ENCODE measurements at places on chromosomes 6 and 20.

- DNase-seq, result no peak
These were observed 1.9 kb upstream of the ULBP1 start for GRCh38 chr6:149961728-149962425.

- peak; percentile 14 for DNase-seq
These were observed 69.0 kb downstream of the AFG1L start for GRCh38 chr6:108363889-108364313.

DNA sequence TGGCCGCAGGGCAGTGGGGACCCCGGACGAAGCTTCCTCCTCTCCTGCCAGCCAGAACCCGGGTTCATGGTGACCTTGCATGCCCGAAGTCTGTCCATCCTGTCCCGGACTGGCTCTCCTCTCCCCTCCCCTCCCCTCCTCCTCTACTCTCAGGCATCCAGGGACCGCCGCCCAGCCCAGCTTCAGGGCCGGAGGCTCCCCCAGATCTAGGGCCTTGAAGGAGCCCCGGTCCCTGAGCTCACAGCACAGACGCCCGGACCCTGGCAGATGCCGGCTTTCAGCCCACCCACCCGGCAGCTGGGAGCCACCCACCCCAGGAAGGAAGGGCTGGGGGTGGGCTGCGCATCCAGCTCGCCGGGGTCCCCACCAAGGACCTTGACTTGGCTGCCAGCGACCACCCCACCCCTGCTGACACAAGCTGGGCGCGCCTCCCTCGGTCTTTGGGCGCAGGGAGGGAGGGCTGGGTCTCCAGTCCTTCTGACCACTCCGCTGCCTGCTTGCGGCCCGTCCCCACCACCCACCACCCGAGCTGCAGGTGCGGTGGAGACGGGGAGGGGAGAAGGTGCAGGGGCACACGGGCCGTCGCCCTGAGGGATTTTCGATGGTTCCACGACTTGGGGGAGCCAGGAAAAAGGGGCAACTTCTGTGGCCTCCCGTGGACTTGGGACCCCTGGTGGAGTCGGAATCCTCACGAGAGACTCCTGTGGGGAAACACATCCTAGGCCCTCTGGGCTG lies 5.8 kb upstream of the ABHD16B start:
- no peak for DNase-seq

- no peak for DNase-seq
These were observed 66.5 kb downstream of the CNBD2 start for GRCh38 chr20:36034875-36035274.

DNA sequence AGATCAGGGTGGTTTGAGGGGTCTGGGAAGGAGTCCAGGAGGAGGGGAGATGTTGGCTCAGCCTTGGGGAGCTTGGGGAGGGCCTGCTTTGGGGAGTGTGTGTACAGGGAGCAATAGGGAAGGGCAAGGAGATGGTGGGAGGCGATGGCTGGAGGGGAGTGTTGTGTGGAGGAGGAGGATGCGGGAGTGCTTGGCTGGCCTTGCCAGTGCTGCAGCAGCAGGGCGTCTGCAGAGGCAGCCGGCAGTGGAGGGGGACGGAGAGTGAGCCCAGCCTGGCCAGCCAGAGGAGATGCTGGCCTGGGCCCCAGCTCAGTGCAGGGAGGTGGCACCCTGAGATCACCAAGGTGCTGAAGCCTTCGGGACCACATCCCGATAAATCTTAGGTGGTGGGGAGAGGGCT lies 3.9 kb downstream of the IP6K3 start:
- no peak for DNase-seq

DNA sequence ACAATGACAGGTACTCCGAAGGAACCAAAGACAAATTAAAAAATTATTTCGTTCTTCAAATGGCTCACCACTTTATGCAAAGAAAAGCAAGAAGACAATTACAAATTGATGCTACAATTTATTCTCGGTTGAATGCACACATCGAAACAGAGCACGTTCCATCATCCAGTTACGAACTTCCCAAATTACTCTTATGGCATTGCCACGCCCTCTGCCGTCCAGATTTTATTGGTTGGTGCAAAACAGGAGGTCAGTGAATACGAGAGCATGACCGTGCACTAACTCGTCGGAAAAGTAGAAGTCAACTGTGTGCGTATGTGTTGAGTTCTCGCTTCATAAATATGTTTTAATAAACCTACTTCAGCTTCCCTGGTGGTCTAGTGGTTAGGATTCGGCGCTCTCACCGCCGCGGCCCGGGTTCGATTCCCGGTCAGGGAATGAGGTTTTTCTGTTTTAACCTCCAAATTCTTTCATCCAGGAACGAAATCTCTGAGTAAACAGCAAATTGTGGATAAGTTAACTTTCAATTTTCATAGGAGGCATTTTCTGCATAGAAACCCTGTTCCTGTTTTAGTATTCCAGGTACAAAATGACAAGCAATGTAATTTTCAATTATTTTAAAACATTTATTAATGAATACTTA lies 23.2 kb downstream of the ZNF311 start:
- peak; percentile 71 for DNase-seq

DNA sequence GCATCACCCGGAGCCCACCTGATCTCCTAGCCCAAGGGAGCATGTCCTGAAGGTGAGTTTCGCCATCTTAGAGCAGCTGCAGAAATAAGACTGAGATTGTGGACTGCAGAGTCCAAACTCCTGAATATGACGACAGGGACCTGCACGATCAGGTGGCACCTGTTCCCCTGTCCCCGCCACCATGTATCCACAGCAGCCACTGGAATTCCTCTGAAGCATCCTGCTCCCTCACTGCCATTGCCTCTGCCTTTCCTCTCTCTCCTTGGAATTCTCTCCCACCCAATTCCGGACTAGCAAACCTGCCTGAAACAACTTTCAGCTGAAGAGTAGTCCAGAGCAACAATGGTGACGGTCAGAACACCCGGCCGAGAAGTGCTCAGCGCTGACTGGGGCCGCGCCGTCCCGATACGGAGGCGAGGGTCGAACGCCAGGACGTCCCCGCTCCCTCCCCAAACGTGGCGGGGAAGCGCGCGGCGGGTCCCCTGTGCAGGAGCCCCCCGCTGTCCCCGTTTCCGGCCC lies 694 bp upstream of the FAM120B start:
- DNase-seq, result no peak

- no peak for DNase-seq
These were observed 100.0 kb downstream of the SLC35B3 start for GRCh38 chr6:8335381-8335780.

DNA sequence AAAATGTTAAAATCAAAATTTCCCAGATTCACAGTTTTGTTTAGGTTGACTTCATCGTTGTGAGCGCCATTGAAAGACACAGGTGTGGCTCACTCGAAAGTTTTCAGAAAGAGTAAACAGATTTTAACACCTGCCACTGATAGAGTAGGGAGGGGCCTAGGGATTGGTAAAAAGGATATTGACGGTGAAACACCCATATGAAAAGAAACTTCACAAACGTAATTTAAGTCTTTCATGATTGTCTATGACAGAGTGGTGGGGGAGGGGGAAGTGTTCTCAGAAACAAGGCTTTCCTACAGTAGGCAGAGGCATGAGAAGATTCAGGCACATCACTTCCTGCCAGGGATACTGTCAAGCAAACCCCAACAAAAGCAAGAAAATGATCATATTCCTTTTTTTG lies 101.4 kb downstream of the PERP start:
- DNase-seq, result no peak

- DNase-seq, result peak; percentile 34
These were observed 493 bp downstream of the CRYBG1 start for GRCh38 chr6:106360989-106361430.

DNA sequence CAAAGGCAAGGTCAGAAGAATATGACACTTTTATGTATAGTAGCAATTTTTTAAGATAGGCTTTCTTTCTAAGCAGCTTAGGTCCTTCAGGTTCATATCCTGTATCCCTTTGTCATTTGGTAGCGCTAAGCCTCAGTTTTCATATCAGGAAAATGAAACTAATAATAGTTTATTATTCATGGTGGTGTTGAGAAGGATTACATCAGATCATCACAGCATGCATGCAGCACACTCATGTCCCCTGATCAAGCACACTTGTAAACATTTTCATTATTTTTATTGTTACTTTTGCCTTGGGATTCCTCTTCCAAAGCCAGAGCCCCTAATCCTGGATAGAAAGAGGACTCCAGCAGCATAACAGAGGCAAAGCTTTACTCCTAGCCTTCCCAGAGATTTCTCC lies 70.2 kb upstream of the ADGRF1 start:
- no peak for DNase-seq

- DNase-seq, result no peak
These were observed 102.4 kb downstream of the MTHFD1L start for GRCh38 chr6:150967910-150968309.

- no peak for DNase-seq
These were observed 54.1 kb upstream of the KCNG1 start for GRCh38 chr20:51076786-51077685.

DNA sequence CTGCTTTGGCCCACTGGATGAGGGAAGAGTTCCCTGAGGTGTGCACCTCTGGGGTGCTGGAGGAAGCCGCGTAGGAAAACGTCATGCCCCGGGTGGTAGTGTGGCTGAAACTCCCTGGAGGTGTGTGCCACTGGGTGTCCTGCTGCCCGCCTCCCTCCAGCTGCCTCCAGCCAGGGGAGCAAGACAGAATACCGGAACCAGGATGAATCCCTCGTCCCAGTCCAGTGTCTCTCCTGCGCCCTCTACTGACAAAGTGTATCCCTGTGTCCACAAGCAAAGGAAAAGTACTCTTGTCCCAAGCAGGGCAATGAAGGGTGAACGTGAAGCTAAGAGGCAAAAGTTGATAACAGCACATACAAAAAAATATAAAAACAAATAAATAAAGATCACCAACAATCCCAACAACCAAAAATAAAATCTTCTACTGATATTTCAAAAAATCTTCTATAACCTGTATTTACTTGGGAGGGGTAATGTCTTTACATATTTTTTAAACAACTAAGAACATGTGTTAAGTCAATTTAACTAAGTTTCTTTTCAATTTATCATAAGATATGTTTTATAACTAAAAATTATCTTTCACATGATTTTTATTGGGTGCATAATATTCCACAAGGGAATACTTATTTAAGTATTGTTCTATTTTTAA lies 437.6 kb downstream of the MAFB start:
- DNase-seq, result peak; percentile 36

DNA sequence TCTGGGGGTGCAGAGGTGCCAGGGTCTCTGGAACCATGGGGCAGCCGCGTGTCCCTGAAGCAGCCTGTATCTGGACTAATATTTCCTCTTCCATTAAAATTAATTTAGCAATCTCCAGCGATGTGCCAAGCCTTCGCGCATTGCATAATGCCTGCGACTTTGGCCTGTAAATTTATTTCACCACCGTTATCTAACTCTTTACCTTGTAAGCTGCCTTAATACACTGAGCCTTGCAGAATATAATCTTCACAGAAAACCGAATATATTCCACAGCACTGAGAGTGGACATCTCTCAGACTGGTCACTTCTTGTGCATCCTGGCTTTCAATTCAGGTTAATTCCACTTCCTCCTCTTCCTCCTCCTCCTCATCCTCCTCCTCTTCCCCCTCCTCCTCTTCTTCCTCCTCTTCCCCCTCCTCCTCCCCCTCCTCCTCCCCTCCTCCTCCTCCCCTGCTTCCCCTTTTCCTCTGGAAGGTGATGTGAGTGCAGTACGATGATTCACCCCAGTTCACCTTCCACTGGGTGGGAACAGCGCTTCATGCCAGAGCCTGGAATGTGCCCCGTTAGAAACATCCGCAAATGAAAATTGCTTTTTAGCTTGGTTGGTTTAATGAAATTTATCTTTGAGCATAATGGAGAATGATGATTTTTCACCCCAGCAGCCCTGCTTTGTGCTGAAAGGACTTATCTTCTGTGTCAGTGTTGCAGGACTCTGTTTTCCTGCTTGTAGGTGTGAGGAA lies 101.4 kb downstream of the CDH4 start:
- peak; percentile 86 for DNase-seq

GRCh38 chr6:99310553-99310952 lies 38.9 kb downstream of the FAXC start:
- no peak for DNase-seq

DNA sequence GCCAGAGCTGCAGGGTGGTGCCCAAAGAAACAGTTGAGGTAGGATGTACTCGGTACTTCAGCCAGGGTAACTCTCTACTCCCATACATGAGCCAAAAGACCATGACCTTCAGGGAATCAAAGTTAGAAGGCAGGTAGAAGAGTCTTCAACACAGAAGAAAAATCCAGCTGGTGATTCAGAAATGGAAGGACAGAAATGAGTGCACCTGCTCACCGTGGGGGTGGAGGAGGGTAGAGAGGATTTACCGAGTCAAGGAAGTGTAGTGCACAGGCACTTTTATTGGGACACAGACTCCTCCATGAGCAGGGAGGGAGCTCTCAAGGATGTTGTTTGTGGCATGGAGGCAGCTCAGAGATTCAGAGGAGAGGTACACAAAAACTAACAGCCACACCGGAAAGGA lies 330.3 kb upstream of the PRDM1 start:
- DNase-seq, result no peak

DNA sequence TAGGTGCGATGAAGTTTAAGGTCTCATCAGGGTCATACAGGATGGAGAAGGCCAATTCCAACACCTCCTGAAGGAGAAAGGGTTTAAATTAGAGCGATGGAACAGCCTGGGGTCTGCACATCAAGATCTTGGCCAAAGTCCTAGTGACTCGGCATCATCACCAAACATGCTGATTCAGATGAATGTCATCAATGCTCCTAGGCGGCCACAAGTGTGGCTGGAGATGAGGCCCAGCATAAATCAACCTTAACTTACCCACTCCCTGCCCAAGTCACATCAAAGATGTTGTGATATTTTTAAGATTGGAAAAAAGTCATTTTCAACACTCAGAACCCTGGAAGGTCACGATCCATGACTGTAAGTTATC lies 37.5 kb downstream of the ELMO2 start:
- DNase-seq, result no peak

DNA sequence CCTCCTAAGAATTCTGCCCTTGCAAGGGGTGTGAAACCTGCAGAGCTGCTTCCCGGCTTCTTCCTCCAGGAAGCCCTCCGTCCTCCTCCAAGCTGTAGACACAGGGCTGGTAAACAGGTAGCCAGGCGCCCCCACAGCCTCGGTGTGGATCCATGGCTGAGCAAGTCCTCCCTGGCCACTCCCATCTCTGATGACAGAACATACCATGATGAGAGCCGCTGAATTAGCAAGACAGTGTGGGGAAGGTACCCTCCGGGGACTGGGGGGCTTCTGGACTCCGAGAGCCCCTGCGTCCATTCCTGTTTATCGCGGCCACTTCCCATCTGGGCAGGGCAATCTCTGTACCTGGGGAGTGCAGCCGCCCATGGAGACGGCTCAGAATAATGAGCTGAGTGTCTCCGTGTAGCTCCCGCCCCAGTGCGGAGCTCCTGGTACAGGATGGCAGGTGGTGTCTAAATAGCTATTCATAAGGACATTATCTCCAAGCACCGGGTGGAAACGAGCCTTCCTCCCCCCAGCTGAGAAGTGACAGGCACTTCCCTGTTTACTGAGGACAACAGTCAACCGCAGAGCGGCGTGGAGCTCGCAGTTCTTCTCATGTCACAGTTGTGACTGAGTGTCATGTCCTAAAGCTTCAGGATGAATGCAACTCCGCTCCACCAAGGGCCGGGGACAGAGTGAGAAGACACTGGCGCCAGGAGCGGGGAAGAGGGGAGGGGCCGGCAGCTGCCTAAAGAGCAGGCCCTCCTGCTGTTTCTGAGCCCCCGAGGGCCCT lies 22.7 kb upstream of the NTSR1 start:
- DNase-seq, result no peak
